Melanocyte of skin (primary cell): ENCODE measurements at places on chromosomes 3 and 15. TPM values are rescaled to one million over a fixed set of nuclear protein-coding genes. Genes with fewer than 3 reads are reported as not detected.

CDC25A gene
- 7.9 and 8.4 TPM in 2 replicates for total RNA-seq

MINDY4B gene
- total RNA-seq = not detected in 2 replicates

DNAJC19 gene
- 27.9 and 46.9 TPM in 2 replicates for total RNA-seq

FAM81A gene
- total RNA-seq = 2.4 and 2.9 TPM in 2 replicates

SKOR1 gene
- under 0.01 TPM in 2 replicates for total RNA-seq
